CD4-positive, alpha-beta T cell (primary cell): ENCODE measurements at places on chromosomes 1 and 21.
A peak's percentile ranks its signal among the peaks of the same experiment; 100 is the strongest.

GRCh38 chr1:37602750-37603694, 7.3 kb upstream of the GNL2 start:
- peak; percentile 25 for DNase-seq

GRCh38 chr21:45578176-45578801, 36.0 kb upstream of the SLC19A1 start:
- DNase-seq = no peak

DNA sequence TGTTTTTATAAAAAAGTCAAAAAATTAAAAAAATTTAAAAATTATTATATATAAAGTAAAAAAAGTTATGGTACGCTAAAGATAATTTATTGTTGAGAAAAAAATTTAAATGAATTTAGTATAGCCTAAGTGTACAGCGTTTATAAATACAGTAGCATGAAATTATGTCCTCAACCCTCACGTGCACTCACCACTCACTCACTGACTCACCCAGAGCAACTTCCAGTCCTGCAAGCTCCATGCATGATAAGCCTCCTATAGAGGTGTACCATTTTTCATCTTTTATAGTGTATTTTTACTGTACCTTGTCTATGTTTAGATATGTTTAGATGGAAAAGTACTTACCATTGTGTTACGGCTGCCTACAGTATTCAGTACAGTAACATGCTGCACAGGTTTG, 5.1 kb downstream of the DISC1 start:
- DNase-seq = no peak

- no peak for DNase-seq
Observed at GRCh38 chr1:172909606-172910326, 141.0 kb downstream of the TNFSF18 start.

DNA sequence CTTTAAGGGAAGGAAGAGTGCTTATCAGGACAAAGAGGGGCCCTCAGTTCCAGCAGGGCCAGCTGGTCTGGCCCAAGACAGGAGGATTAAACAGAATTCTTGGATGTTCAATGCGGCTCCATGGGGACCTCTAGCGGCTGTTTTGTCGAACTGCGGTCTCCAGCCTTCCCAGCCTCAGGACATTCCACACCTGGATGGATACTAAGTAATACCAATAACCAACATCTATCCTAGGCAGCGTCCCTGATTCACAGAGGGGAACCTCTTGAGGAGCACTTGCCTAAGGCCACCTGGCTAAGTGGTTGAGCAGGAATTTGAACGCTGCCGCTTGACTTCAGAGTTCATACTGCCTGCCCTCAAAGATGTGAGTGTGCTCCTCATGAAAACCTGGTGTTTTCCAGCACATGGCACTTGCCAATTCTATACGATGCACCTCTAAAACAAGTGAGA, 15.5 kb upstream of the CD247 start:
- peak; percentile 57 for DNase-seq

DNA sequence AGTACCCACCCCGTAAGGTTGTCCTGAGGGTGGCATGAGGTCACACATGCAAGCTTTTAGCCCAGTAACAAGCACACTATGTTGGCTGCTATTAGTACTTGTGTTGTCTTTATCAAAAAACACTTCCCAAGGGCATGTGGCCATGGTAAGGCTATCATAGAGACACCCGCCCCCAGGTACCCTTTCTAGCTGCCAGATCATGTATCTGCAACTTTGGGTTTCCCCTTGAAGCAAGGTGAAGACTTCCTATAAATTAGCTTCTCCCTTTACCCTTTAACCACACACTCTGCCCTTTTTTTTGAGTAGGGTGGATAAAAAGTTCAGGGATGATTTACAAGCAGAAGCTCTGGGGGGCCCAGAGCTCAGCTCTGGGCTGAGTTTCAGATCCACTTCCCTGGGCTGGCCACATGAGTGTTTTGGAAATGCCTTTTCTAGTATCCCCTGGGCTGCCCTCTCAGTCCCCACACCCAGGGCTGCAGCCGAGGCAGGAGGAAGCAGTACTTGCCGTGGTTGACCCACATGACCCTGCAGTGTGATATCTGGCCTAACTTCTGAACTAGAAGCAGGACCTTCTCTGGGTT, 2.0 kb downstream of the ZDHHC18 start:
- DNase-seq = peak; percentile 68

- no peak for DNase-seq
Observed at GRCh38 chr1:160419150-160419837, 18.9 kb downstream of the VANGL2 start.

DNA sequence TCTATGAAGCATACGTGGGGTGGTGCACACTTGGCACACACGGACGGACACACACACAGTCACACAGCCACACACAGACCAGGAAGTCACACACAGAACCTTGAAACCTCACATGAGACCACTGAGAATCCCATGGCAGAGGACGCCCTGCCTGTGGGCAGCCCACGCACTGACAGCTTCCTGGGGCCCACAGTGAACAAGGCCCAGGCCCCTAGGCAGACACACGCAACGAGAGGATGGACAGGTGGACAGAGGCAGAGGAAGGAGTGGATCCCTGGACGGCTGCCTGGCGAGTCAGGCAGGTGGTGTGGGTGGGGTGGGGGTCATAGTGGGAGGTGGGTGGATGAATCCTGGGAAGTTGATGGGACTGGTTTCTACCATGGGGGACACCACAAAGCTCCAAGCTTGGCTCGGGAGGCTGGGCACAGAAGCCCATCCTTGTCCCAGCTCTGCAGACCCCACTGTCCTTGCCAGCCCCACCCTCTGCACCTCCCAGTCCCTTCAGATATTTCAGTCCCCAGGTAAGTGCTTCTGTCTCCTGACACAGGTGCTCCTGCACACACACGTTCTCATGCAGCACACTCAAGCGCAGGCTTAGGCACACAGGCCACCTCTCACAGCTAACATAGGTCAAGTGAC, 49.1 kb downstream of the WNT9A start:
- DNase-seq = peak; percentile 0

GRCh38 chr1:12186679-12186985, 19.8 kb downstream of the TNFRSF1B start:
- DNase-seq = no peak

DNA sequence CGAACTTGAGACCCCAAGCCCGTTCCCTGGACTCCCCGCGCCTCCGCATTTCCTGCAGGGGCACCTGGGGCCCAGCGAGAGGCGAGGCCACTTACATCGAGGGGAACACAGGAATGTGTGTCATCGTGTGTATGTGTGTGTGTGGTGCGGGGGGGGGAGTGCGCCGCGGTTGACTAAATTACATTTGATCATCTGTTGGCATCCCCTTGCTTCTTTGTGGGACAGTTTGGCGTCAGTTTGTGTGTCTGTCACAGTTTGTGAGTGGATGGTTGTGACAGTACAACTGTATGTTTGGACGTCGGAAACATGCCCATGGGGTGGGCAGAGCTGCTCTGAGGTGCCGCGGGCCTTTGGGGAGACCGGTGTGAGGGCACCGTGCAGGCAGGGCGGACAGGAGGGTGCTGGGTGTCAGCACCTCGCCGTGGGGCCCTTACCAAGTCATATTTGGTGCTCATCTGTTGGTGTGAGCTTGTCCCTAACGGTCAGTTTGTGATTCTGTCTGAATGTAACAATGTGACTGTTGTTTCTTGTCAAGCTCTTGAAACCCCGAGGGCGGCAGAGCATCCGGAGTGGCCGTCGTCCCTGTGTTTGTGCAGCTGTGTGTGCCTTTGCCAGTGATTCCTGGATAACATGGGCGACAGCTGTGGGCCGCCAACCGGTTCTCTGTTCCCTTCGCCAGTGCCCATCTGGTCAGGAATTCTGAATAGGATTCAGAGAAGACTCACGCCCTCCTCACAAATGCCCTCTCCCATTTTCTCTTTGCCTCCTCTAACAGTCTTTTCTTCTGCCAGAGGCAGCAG, 899 bp downstream of the OPRD1 start:
- DNase-seq = no peak

GRCh38 chr1:101051688-101052638, 26.4 kb upstream of the DPH5 start:
- no peak for DNase-seq

DNA sequence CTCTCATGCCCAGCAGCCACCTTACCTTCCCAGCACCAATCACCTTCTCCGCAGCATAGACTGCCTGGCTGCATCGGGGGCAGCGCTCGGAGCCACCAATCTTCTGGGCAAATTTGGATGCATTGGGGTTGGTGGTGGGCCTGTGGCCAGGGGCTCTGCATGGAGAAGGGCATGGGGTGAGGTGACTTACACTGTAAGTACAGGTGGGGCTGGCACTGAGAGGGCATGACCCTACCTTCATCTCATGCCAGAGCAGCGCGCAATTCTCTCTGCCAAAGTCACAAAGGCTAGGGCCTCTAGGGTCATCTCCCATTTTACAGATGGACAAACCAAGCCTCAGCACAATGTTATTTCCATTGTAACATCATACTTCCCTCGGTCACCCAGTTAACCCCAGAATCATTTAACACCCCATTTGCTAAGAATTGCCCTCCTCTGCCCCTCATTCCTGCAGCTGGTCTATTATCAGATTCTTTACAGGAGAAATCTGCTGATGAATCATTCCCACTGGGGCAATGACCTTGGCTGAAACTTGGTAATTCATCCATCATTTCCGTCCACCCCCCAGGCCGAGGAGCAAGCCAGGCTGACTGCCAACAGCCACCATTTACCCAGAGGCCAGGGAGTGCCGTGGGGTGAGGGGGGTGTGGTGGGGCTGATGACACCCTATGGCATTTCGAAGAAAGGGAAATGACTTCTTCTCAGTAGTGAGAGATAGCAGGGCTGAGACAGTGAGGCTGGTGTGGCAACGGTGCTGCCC, 17.9 kb downstream of the CSRP1 start:
- peak; percentile 33 for DNase-seq

DNA sequence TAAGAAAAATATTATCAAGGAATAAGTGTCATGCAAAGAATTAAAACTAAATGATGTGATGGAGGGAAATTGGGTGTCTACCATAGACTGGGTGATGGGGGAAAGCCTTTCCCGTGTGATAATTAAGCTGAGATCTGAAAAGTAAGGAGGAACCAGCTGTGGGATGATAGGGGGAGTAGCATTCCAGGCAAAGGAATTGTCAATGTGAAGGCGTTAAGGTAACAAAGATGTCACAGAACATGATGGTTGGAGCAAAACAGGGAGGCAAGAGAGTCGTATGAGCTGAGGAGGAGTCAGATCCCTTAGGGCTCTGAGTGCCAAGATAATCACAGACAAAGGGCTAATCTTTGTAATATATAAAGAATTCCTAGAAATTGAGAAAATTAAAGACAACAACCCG, 170.1 kb downstream of the CDC7 start:
- DNase-seq = no peak

GRCh38 chr1:222732216-222733159, 4.5 kb upstream of the FAM177B start:
- DNase-seq = no peak

GRCh38 chr1:50452700-50453099, 29.5 kb upstream of the DMRTA2 start:
- no peak for DNase-seq

DNA sequence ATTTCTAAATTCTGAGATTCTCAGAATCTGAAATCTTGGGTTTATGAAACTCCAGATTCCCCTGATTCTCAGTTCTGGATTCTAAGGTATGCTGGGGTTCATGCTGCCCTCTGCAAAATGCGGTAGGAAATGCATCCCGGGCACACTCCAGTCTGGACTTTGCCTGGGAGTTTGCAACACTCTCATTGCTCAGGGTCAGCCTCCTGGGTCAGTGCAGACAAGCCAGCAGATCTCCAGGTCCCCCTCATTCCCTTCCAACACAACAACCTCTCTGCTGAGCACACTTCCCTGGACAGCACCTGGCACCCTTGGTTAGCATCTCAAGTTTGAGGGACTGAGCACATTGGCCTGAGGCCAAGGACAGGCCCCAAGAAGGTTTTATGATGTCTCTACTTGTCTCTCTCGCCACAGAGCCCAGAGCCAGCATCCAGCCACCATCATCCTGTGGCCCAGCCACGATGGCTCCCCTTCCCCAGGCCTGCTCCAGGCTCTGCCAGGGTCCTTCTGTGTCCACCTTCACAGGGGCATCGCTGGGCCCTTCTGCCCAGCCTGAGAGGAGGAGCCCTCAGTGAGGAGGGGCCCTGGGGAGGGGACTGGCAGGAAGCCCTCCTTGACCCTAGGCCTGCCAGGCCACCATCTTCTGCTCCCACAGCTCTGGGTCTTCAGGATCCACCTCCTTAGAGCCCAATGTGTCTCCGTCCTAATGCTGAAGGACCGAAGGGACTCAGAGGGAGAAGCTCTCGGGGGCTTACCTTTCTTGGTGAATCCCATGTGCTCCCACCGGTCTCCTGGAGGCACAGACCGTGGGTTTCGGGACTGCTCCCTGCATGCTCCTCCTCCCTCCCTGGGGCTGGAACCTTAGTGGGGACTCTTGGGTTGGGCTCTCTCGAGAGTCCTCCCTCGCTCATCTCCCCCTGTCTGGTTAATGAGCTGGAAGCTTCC, 550.7 kb downstream of the PTPRU start:
- no peak for DNase-seq

DNA sequence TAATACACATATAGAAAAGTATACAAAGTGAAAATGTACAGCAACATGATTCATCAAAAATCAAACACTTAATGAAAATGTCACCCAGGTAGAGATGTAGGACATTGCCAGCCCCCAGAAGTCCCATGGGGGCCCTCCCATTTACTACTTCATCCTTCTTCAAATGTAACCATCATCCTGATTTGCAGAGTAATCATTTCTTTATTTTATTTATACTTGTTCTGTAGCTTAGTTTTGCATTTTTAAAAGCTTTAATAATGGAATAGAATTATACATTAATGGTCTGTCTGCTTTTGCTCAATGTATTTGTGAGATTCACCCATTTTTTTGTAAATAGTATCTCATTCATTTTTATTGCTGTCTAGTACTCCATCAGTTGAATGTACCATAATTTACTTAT, 96.8 kb upstream of the CD55 start:
- DNase-seq = no peak

DNA sequence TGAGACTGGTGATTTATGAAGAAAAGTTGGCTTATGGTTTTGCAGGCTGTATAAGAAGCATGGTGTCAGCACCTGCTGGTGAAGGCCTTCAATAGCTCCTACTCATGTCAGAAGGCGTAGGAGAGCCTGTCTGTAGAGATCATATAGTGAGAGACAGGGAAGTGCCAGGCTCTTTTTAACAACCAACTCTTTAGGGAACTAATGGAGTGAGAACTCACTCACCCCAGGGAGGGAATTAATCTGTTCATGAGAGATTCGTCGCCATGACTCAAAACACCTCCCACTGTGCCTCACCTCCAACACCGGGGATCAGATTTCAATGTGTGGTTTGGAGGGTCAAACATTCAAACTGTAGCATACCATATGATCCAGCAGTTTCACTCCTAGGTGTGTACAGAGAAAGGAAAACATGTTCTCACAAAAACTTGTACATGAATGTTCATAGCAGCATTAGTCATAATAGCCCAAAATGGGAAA, 72.6 kb downstream of the TTC3 start:
- no peak for DNase-seq

DNA sequence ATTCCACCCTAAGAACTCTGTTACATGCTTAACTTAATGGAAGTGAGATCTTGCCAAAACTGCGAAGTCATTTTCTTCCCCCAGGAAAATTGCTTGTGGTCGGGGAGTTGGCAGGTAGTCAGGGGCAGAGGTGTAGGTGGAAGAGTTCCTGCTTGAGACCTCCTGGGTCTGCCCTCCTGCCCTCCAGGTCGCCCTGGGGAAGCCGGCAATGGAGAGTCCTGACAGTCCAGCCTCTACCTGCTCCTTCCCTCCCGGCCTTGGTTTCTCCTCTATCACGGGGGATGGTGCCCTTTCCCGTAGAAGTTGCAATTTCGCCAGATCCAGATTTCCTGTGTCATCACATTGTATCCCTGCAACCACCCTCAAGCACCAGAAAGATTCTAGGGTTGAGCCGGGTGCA, 463.8 kb downstream of the MATN1 start:
- DNase-seq = no peak

- no peak for DNase-seq
Observed at GRCh38 chr1:149844101-149844500, 55.3 kb upstream of the BOLA1 start.

GRCh38 chr1:114131526-114132220, 22.0 kb downstream of the SYT6 start:
- DNase-seq = no peak
